ENCODE measurements at places on chromosomes 12 and 14.
A peak's percentile ranks its signal among the peaks of the same experiment; 100 is the strongest.

- no peak for DNase-seq
Measured at GRCh38 chr14:38623661-38624060, 367.8 kb upstream of the CLEC14A start.

GRCh38 chr14:91032248-91032647, 28.2 kb downstream of the RPS6KA5 start:
- no peak for DNase-seq

DNA sequence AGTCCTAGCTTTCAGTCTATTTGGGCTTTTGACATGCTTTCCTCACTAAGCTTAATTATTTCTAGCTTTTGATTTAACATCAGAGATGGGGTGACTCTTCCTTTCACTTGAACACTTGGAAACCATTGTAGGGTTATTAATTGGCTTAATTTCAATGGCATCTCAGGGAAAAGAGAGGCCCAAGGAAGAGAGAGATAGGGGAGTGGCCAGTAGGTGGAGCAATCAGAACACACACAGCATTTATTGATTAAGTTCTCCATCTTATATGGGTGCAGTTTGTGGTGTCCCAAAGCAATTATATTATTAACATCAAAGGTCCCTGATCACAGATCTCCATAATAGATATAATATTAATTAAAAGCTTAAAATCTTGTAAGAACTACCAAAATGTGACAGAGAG, 1466.1 kb upstream of the SEL1L start:
- no peak for DNase-seq

- peak; percentile 21 for DNase-seq
Measured at GRCh38 chr12:110846615-110847566, at the start of gene CCDC63. Gene CCDC63, plus strand, starts transcription at chr12:110846987. Its CDS starts 5,968 bp downstream, at chr12:110852955.

DNA sequence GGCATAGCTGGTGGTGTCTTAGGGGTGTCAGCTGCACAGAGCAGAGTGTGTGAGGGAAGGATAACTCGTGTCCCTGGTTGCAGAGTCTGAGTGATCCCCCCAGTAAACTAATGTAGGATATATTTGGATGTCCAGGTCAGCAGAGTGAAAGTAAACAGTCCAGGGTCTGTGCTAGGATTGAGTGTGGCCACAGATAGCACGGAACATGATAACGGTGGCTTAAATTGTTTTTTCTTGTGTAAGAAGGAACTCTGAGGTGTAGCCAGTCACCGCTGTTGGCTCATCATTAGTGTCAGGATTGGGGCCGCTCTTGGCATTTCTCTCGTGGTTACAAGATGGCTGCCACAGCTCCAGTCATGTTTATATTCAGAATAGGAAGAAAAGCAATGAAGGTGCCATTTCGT, 97.3 kb downstream of the DERA start:
- DNase-seq, result no peak

GRCh38 chr12:41979574-41979973, 165.1 kb downstream of the GXYLT1 start:
- DNase-seq, result no peak

GRCh38 chr14:101873076-101873825, 91.1 kb upstream of the DYNC1H1 start:
- DNase-seq, result no peak

DNA sequence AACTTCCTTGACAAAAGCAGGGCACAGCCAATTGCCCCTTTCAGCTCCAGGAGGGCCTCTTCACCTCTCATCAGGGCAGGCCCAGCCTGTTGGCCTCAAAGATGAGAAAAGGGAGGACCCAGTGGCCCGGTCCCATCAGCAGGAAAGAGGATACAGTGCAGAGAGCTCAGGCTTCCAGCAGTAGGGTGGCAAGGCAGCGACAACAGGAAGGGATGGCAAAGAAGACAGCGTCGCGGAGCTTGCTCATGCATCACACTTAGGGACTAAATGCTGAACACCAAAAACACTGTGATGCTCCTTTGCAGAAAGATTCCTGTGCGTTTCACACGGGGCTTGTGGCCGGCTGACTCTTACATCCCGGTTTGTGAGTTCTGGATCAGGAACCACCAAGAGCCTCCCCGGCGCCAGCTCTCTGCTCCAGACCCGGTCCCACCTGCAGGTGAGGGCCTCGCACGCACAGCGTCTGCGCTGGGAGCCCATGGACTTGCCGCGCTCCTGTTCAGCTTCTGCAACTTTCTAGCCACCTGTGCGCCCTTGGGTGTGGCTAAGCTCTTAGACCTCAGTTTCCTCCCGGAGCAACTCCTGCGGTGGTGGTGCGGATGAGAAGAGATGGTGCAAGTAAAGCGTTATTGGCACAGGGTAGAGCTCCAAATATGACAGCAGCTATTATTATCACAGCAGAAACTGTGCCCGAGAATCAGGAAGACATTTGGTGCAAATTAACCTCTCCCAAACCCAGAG, 15.3 kb upstream of the BCL7A start:
- DNase-seq, result no peak

DNA sequence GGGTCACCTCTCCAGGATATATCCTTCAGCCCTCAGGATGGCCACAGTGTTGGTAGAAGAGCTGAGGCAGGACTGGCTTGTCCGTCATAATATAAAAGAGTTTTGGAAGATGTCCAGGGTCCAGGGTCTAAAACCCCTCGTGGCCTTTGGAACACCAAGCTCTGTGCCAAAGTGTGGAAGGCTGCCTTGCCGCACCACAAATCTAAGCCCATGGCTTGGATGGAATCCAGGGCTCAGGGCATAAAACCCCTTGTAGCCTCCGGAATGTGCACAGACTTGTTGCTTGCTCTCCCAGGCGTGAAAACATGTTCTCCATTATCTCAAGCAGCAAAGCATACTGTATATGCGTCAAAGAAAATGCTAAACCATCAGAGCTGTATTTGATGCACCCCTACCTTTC, 46.7 kb downstream of the TNFAIP2 start:
- DNase-seq, result no peak

DNA sequence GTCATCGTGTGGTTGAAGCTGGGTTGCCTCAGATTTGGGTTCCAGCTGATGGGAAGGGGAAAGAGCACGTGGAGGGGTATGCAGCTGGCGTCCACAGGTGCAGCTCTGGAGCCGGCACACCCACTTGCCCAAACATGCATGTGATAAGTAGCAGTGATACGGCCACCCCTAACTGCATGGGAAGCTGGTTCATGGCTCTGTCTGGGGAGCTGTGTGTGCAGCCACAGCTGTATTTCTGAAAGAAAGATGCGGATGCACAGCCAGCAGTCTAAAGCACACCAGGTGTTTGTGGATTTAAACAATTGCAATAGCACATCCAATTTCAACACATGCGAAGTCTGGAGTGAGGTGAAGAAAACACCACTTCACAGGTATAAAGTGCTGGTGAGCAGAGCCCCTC, 181.4 kb downstream of the EFCAB11 start:
- no peak for DNase-seq

- DNase-seq, result no peak
Measured at GRCh38 chr12:106193394-106194215, 54.2 kb downstream of the CKAP4 start.

- peak; percentile 50 for DNase-seq
Measured at GRCh38 chr12:64665514-64665913, 55.2 kb downstream of the RASSF3 start.

- DNase-seq, result no peak
Measured at GRCh38 chr12:3453990-3454680, 36.9 kb upstream of the PRMT8 start.

- no peak for DNase-seq
Measured at GRCh38 chr12:91980389-91980821, 165.2 kb downstream of the BTG1 start.

GRCh38 chr14:102140027-102140749, 491 bp downstream of the WDR20 start:
- DNase-seq, result peak; percentile 31

GRCh38 chr12:52508211-52508610, 12.0 kb downstream of the KRT5 start:
- no peak for DNase-seq

GRCh38 chr14:99579903-99580571, 24.0 kb downstream of the CCDC85C start:
- DNase-seq, result no peak

GRCh38 chr12:124326104-124326503, 31.2 kb downstream of the RFLNA start:
- DNase-seq, result no peak

- no peak for DNase-seq
Measured at GRCh38 chr12:21301-22189, 45.0 kb upstream of the IQSEC3 start.

- DNase-seq, result no peak
Measured at GRCh38 chr12:54431911-54432814, 13.1 kb upstream of the ITGA5 start.

DNA sequence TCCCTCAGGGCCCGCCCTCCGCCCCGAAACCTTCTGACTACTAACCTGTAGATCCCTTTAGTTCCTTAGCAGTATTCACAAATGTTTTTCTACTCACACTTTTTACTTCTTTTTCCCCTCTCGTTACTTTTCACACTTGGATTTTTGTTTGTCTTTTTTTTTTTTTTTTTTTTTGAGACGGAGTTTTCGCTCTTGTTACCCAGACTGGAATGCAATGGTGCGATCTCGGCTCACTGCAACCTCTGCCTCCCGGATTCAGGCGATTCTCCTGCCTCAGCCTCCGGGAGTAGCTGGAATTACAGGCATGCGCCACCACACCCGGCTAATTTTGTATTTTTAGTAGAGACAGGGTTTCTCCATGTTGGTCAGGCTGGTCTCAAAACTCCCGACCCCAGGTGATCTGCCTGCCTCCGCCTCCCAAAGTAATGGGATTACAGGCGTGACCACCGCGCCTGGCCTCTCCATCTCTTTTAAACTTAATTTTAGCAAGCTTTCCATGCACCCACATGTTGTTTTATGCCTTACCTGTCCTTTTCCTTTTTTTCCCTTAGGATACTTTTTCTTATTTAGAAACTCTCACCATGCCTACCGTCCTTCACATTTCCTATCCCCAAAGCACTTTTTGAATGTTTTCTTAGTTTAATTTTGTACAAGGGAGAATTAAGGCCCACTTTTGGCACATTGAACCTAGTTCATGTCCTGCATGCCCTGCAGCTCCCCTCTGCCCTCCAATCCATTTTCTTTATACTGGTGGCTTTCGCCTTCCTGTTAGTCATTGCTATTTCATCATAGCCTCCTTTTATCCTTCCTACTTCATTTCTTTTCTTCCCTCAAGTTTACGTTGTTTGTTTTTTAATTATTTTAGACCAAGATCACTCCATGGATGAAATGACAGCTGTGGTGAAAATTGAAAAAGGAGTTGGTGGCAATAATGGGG, 1.1 kb downstream of the SP1 start:
- no peak for DNase-seq

DNA sequence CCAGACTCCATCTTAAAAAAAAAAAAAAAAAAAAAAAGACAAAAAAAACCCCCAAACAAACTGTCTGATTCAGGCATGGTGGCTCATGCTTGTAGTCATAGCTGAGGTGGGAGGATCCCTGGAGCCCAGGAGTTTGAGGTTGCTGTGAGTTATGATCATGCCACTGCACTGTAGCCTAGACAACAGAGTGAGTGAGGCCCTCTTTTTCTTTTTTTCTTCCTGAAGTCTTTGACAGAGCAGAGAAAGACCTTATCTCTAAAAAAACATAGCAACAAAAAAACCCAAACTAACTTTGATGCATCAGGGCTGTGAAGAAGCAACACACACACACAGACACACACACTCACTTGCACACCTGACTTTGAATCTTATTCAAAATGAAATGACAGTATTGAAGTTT, 7.7 kb upstream of the AMN1 start:
- DNase-seq, result peak; percentile 71

DNA sequence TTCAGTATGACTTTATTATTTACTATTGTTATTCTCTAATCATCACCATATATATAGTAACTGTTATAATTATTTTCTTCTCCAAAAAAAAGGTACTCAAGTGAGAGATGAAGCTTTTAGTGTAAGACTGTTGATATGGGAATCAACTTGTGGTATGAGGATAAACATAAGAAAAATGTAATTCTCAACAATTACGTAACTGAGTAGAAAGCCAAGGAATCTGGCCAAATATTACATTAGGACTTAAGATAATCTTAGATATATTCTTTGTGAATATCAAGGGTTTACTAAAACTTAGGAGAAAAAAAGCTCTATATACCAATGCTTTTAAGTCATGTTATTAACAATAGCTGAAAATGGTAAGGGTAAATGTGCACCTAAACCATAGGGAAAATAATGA, 13.3 kb downstream of the SENP1 start:
- DNase-seq, result no peak
